ENCODE measurements at places on chromosomes 6 and 20.

GRCh38 chr20:47428164-47428563 lies 71.7 kb upstream of the ZMYND8 start:
- no peak for DNase-seq

GRCh38 chr6:162621246-162621645 lies 106.3 kb downstream of the PRKN start:
- no peak for DNase-seq

GRCh38 chr20:39309458-39309857 lies 347.3 kb downstream of the DHX35 start:
- DNase-seq = no peak

- DNase-seq = no peak
These were observed 32.5 kb downstream of the ANKEF1 start for GRCh38 chr20:10067321-10067720.

DNA sequence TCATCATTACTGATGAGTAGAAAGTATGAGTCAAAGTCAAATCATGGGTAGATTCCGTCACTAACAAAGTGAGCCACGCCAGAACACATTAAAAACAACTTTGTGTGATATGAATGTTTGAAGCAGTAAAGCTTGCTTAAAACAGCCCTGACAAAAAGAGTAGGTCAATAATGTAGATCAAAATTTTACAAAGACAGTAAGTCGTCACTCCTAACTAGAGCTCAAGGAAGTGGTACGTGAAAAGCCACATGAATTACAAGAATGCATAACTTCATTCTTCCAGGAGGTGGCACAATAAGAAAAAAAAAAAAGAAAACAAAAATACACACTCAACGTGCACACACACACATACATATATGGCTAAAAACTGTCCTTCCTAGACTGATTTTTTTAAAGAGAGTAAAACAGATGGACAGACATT lies 69.9 kb downstream of the HACE1 start:
- no peak for DNase-seq

DNA sequence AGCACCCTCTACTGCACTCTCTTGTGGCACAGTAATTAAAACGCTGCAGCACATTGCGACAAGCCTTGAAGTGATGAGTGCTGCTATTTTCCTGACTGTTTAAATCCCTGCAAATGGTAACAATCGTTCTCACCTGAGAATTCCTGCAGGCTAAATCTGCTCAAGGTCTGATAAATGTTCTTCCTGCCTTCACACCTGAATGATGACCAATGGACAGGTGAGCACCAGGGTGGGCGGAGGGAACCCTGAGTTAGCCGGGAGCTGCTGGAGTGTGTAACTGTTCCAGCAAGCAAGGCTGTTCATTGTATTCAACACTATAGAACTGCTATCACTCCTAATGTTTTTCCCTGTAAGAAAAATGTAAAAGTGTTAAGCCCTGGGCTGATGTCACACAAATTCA lies 4.0 kb downstream of the DACT2 start:
- no peak for DNase-seq

DNA sequence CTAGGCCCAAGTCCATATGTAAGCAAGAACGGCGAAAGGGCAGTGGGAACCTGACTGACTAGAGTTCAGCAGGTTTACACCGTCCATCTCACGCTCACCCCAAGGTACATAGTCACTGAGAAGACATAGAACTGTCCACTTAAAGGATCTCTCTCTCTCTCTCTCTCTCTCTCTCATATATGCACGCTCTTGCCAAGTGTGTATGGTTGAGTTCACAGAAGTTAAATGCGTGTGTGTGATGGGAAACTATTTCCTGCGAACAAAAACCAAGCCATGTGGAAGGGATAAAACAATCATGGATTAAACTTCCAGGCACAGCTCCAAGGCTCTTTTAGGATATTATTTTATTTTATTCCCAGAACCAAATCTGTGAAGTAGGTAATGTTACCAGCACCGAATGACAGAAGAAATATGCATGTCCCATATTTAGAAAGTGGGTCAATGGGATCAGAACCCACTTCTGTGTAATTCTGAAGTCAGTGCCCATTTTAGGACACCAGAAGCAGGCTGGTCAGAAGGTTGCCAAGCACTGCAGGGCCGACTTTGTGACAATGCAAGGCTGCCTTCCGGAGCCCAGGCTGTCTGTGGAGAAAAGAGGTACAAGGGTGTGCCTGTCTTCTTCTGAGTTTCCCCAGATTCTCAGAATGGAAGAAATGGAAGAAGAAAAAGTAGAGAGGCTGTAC lies 49.2 kb upstream of the MAP7 start:
- no peak for DNase-seq

DNA sequence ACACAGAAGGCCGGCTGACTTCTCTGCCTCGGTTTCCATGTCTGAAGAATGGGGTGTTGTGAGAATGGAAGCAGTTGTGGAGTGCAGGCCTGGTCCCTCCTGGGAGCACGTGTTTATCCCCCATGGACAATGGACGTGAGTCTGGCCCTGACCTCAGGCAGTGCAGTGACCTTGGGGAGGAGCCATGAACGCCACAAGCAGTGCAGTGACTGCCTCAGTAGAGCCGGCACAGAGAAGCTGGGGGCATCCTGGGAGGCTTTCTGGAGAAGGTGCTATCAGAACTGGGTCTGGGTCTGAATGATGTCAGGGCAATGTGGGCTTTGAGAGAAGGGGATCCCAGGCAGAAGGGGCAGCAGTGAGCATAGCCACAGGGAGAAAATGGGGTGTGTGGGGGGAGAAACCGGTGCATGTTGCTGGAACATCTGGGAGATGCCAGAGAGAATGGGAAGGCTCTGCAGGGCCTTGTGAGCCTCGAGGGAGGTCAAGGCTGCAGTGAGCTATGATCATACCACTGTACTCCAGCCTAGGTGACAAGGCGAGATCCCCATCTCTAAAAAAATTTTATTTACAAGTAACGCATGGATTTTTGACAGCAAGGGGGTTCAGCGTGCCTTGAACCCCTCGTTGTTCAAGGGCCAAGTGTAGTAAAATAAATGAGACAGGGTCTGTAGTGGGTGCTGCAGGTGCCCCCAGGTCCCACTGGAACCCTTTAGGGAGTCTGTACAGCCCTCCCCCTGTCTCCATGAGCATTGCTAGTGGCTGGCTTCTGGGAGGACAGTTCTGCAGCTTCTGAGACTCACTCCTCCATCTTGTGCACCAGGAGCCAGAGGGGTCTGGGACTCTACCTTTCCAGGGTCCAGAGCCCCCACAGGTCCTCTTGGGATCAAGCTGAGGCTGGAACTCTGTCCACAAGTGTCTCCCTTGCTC lies 27.0 kb upstream of the ZBP1 start:
- no peak for DNase-seq

DNA sequence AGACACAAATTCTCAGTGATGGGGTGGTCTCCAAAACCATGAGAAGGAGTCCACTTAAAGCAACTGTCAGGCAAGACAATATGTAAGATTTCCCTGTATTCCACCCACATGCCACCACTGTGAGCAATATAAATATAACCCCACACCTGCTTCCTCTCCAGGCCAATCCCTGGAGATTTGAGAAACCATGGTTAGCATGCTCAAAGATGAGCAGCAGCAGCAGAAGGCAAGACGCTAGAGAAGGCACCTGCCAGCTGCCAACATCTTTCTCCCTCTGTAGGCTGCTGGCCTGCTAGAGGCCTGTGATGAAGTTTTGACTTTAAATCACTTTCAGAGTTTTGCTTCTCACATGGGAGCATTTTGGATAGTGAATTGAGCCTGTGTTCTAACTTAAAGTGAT lies 7.9 kb upstream of the SOD2 start:
- no peak for DNase-seq
